T-cell (primary cell): ENCODE measurements at places on chromosomes 12 and 14. TPM values are rescaled to one million over a fixed set of nuclear protein-coding genes. Genes with fewer than 3 reads are reported as not detected.

AQP2 gene
- total RNA-seq = not detected

LRIG3 gene
- 0.12 TPM for total RNA-seq

TRIM9 gene
- total RNA-seq = 1.3 TPM

PIWIL1 gene
- not detected for total RNA-seq

PTCSC3 gene
- not detected for total RNA-seq

TGM1 gene
- total RNA-seq = 13.5 TPM

GPRC5D gene
- total RNA-seq = not detected

LRRC9 gene
- total RNA-seq = not detected

TAS2R50 gene
- 1.6 TPM for total RNA-seq

MGP gene
- total RNA-seq = 2.2 TPM

PRICKLE1 gene
- total RNA-seq = 0.29 TPM

TAS2R7 gene
- total RNA-seq = not detected

ACYP1 gene
- total RNA-seq = 16.3 TPM
